ENCODE measurements at places on chromosomes 1 and 21.

DNA sequence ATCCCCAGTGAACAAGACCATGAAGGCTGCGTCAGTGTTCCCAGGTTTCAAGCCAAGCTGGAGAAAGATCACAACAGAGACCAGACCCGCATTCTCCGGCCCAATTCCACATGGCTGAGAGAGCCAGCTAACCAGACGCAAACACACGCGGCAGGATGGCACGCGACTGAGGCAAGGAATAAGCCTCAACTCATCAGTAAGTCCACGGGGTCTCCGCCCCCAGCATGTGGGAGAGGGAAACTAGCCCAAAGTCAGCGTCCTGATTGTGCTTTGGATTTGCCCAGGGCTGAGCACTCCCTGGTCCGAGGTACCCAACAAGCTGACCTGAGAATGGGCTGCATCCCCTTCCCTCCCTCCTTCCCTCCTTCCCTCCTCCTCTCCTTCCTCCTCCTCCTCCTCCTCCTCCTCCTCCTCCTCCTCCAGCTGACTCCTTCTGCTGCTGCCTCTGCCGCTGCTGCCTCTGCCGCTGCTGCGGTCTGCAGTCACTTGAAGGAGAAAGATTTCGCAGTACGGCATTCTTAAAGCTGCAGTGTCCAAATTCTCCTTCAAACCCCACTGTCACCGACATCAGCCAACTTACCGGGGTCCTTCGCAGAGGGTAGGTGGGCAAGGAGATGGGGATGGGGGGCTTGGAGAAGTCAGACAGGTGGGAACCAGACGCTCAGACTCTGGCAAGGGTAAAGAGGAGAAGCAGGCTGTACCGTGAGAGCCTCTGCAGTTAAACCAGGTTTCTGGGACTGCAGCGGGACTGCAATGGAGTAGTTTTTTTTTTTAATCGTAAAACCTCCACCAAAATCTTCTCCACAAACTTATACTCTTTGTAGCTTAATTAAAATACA is 33.0 kb upstream of the H6PD start:
- DNase-seq = no peak

DNA sequence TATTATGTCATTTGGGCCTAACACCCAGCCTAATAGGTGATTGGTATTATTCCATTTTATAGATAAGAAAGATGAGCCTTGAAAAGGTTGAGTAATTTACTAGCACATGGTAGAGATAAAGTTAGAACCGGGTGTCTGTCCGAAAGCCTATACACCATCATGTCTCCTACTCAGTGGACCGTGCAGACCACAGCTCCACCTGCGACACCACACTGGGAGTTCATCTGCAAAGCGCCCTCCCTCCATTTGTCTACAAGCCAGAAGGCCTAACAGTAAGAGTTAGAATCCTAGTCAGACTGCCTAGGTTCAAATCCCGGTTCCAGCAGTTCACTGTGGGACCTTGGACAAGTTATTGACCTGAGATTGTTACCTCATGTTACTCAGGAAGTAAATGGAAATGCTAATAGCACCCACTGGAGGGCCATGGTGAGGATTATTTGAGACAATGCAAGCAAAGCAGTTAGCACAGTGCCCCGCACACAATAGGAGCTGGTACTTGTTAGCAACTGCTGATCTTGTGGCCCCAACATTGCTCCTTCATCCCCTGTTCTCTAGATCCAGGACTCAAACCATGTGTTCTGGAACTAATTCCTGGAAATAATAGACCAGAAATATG is 20.5 kb downstream of the ARMH1 start:
- DNase-seq = no peak

- DNase-seq = no peak
These were observed 195.4 kb upstream of the RUNX1 start for GRCh38 chr21:35244514-35244913.

DNA sequence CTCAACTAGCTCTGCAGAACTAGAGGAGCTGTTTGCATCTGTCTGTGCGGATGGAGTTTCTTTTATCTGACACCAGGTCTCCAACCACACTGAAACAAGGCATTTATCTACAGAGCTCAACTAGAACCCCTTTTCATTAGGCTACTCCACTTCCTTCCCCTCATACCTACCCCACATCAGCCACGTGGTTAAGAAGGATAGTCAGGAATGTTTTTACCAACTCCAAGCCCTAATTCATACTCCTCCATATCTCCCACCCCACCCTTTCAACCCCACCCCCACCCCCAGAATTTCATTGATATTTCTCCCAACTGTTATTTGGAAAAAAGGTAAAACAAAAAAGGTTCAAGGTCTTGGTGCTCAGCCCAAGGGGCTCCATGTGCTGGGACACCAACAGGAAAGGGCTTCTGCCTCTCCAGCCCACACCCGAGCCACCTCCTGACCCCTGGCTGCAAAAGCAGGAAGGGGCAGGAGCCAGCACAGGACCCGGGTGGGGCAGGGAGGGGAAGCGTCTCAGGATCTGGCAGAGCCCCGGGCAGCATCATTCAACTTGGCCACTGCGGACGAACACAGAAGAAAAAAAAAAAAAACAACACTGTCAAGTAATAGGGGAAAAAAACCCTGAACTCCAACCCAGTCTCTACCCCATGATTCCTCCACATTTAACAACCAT is 7.0 kb downstream of the ENSA start:
- DNase-seq = no peak

DNA sequence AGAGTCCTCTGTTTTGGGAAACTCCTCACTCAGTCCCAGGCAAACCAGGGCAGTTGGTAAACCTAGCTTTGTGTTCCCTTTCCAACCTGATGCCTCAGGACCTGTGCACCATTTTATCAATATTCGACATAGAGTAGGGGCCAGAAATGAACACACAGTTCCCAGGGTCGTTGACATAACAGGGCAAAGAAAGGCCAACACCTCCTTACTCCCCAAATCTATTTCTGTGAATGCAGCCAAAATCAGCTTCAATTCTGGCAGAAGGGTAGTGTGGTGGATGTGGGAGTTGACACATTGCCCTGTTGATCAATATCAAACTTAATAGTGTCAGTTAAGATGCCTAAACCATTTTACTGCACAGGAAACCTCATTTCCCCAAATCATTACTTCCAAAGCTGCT is 104.6 kb upstream of the SPATA6 start:
- DNase-seq = no peak

DNA sequence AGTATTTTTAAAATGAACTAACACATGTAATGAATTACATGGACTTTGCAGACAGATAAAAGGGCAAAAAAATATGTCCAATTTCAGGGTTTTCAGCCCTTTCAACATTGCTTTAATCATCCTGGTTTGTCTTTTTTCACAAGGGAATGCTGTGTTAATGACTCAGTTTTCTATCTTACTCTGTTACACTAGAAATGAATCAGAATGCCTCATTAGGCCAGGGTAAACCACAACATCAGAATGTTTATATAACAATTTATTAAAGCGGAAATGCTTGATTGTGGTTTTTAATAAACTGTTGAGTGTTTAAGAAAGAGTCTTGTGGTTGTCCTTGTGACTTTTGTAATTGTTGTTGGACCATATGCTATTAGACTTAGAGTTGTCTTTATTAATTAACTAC is 13.5 kb downstream of the GORAB start:
- DNase-seq = no peak

DNA sequence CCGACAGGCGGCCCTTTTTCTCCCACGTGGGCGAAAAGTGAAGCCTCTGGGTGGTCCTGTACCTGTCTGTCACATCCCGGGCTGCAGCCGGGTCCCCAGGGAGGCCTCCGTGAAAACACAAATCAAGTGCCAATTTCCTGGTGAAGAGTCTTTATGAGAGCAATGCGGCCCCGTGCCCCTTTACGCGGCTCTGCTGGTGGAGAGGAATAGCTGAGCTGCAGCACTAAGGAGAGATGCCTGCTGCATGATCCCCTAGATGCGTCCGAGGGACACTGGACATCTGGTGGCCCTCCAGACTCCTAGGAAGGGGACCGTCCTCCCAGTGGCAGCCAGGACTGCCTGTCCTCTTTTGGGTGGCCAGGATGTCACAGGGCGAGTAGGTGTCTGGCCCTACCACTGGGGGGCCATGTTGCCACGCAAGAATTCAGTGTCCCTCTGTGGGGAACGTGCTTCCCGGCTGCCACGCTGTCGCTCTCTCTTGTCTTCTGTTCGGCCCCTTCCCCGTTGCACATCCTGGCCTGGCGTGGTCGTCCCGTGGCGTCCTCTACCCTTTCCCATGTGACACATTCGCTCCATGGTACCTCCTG is 38.7 kb downstream of the COL18A1 start:
- no peak for DNase-seq

DNA sequence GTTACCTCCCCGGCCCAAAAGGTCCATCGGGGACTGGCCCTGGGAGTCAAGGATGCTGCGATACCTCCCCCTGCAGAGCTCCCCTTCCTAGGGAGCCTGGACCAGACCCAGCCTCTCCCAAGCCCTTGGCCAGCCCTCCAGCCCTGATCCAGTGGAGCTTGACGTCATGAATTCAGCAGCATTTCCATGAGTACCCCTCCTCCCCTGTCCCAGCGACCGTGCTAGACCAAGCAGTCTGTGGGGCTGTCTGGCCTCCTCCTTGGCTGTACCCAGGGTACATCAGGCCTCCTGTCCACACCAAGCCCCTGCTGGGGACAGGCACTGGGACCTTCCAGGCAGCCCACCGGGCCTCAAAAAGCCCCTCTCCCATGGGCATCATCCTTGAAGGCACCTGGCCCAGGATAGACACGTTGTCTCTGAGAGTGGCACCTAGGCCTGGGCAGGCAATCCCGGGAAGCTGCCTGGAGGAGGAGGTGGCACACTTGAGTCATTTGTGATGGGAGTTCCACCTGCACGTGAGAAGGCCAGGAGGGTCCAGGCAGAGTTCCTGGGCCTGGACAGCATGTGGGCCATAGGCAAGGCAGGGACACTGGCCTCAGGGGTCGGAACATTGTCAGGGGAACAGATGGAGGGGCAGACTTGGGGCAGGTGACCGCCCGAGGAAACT is 46.4 kb downstream of the WNT9A start:
- DNase-seq = no peak

DNA sequence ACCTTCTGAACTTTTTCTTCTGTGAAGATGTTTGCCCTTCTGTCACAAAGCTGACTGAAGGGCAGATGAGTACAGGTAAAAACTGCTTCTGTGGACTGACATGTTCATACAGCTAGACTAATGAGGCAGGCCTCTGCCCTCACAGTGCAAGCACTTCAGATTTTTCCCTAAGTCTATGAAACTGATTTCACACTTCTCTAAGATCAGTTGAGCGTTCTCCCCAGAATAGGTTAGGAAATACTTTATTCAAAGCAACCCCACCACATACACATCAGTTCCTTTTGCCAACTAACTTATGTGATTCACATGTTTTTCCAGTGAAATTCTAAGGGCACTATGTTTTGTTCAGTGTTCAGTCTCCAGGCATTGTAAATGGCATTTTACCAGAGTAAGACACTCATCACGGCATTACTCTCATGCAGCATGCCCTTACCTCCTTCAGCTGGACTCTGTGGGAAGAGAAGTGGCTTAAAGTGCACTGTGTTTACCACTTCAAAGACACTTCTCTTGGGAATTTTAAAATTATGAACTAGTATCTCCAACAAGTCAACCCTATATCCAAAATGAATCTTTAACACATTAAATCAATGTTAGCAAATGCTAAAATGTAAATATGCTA is 5.4 kb upstream of the PSMG1 start:
- no peak for DNase-seq

DNA sequence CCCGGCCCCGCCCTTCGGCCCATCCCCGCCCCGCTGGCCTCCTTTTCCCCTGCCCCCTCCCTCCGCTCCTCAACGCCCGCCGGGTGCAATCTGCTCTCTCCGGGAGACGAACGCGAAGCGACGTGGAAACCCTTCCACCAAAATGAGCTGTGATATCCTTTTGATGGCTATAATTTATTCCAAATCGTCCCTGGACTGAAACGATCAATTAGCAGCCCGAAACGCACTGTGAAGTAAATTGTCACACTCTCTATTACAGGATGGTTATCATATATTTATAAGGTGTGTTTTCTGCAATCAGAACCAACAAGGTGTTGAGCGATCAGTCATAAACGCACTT is 134.6 kb upstream of the BARHL2 start:
- no peak for DNase-seq

DNA sequence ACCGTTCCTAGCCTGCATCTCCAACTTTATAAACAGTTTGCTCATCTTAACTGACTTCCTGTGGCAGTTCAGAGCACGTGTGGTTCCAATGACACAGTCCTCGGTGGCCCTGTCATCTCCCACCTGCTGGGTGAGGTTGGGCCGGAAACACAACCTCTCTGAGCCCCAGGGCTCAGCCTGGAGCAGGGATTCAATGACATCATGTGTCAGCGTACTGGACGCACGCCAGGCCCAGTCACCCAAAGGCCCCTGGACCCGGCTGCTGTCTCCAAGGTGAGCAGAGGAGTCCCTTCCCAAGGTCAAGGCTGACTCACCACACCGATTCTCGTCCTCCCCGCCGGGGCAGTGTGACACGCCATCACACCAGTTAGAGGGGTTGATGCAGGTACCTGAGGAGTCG is 19.9 kb downstream of the TMPRSS2 start:
- DNase-seq = no peak

GRCh38 chr1:201311356-201312011 is 28.2 kb downstream of the PKP1 start:
- no peak for DNase-seq

DNA sequence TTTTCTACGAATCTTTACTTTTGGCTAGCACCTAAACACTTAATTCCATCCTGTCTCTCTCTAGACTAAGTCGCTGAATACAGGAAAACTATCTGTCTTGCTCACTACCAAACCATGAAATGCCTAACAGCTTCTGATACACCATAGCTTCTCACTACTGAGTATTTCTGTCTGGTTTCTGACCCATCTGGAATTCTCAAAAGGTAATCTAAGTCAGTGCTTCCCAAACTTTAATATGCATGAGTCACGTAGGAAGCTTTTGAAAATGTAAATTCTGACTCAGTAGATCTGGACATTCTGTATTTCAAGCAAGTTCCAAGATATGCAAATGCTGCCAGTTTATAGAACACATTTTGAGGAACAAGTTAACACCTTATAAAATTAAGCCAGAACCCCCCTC is 9.2 kb upstream of the OVGP1 start:
- no peak for DNase-seq

DNA sequence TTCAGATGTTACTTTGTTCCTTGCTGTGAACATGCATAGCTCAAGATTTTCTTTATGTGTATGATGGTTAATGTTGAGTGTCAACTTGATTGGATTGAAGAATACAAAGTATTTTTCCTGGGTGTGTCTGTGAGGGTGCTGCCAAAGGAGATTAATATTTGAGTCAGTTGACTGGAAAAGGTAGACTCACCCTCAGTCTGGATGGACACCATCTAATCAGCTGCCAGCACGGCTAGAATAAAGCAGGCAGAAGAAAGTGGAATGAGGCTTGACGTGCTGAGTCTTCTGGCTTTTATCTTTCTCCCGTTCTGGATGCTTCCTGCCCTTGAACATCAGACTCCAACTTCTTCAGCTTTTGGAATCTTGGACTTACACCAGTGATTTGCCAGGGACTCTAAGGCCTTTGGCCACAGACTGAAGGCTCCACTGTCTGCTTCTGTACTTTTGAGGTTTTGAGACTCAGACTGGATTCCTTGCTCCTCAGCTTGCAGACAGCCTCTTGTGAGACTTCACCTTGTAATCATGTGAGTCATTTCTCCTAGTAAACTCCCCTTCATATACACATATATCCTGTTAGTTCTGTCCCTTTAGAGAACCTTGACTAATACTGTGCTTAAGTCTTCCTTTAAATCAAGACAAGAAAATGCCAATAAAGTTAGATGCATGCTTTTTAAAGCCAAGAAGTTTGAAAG is 626.6 kb downstream of the KCNT2 start:
- DNase-seq = no peak

- DNase-seq = no peak
These were observed 34.6 kb downstream of the CFAP57 start for GRCh38 chr1:43206600-43207228.

- DNase-seq = no peak
These were observed 80.8 kb upstream of the HNRNPU start for GRCh38 chr1:244945109-244945671.

Measured in activated gamma-delta T cell treated with anti-CD3 and anti-CD28 coated beads, Interleukin-2, amount 50 U/mL, for 16 hours (primary cell).